ENCODE measurements at places on chromosomes 11 and 22.

DNA sequence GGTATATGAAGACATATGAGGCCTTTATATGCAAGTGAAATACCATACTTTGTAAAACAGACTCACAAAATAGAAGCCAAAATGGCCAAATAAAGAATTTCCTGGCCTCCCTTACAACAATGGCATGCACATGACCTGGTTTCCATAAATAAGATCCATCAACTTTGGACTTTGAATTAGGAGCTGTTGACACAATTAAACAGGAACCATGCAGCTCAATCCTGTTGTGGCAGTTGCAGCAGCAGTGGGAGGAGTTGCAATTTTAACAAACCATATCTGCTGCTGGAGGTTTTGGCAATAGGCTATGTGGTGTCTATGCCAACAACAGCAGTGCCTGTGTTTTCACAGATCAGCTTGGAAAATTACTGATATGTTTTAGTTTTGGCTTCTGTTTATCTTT, 818.6 kb downstream of the FAM181B start:
- no peak for DNase-seq

DNA sequence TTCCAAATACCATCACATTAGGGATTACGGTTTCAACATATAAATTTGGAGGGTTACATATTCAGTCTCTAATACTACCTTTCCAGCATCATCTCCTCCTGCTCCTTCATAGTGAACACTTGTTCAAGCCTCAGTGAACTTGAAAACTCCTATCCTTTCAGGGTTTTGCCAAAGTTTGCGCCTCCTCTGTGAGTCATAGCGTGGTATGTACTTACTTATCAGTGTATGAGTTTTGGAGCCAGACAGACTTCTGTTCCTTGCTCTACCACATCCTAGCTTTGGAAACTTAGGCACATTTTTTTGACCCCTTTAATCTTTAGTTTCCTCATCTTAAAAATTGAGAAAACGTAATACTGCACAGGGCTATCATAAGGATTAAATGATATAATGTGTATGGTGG, 160.1 kb upstream of the ZC3H12C start:
- no peak for DNase-seq

DNA sequence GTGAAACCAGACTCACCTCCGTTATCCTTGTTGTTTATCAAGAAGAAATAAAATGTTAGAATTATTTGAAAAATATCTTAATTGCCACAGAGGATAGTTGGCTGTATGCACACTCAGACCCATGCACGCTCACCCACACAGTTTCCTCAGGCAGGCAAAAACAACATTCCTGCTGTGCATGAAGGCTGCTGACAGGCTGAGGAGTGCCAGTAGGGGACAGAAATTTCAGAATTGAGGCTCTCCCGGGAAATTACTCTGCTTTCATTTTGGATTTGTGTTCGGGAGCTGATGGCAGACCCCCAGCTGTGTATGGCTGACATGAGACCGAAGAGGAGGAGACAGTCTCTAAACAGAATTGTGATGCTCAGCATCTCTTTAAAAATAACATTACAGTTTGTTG, 87.5 kb downstream of the AMOTL1 start:
- no peak for DNase-seq

GRCh38 chr22:50270666-50271394, 650 bp upstream of the MAPK11 start:
- no peak for DNase-seq

DNA sequence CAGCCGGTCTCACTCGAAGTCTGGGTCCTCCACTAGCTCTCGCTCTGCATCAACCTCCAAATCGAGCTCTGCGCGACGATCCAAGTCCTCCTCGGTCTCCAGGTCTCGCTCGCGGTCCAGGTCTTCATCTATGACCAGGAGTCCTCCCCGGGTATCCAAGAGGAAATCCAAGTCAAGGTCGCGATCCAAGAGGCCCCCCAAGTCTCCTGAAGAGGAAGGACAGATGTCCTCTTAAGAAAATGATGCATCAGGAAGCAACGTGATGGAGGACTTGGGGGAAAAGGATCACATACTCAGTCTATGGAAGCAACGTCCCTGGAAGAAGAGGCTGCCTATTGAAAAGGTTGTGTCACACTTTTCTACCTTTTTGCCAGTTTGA, 1.1 kb downstream of the SRSF8 start:
- no peak for DNase-seq

DNA sequence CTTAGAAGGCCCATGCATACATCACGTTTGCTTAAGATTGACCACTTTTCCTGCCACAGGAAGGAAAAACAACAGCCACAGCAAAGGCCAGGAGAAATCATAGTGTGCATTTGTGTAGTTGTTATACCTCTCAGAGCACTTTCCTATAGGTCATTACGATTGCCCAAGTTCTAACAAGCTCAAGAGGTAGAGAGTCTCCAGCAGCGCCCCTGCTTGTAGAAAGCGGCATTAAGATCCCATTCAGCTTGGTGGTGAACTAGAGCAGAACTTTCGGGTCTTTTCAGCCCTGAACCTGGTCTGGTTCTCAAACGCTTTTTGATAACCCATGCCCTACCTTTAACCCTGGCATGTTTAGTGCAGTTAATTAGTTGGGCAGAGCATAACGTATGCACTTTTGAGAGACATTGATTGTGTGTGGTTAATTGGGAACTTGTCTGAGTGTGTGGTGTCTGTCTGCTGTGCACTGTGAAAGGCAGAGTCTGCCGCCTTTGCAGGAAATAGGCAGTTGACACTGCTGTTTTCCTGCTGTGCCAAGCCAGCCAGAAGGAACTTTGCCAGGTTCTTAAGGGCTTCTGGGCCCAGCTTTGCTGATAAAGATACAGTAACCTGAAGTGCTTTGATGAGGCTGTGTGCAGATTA, 109.9 kb upstream of the CLMP start:
- DNase-seq: no peak

DNA sequence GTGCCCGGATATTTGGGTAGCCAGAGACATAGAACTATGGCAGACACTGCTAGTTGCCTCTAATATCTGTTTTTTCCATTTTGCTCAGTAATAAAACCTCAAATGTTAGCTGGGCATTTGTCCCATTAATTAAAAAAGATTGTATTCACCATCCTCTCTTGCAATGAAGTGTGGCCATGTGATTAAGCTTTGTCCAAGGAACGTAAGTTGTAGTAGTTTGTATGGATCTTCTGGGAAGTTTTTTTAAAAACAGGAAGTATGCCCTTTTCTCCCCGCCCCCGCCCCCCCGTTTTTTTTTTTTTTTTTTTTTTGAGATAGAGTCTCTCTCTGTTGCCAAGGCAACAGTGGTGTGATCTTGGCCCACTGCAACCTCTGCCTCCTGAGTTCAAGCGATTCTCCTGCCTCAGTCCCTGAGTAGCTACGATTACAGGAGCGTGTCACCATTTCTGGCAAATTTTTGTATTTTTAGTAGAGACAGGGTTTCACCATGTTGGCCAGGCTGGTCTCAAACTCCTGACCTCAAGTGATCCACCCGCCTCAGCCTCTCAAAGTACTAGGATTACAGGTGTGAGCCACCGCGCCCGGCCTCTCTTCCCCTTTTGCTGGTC, 1.7 kb upstream of the TMEM135 start:
- DNase-seq: no peak

- no peak for DNase-seq
Observed at GRCh38 chr11:16790486-16791190, 52.2 kb downstream of the C11orf58 start.

- no peak for DNase-seq
Observed at GRCh38 chr11:696955-697491, 1.4 kb downstream of the TMEM80 start.

DNA sequence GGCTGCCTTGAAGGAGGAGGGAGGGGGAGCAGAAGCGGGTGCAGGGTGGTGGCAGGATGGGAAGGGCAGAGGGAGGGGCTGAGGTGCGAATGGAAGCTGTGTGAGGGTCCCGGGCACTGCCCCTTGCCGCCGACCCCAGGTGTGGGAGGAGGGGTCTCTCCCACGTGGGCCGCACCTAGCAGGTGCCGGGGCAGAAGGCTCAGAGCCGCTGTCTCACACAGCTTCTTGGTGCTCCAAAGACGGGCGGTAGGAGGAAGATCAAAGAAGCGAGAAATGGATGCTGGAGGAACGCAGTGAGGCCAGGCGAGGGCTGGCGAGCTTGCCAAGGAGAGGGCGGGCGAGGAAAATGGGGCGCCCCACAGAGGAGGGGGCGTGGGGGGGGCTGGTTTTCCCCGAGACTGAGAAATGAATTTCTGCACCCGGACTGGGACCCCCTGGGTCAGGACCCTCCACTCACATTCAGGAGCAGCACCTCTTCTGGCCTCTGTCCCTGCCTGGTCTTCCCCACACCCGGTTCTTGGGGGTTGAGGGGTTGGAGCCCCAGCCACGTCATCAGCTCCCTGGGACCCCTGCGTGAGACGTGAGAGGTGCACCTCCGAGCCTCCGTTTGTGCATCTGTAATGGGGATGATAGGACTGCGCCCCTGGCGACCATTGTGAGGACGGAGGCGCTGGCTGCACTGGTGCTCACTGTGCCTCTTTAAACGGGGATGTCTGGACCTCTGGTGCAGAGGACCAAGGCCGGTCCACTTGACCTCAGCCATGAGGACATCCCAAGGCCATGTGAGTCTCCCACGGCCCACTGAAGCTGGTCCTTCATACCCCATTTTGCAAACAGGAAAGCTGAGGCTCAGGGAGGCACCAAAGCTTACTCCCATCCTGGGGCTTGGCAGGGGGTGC, 16.8 kb downstream of the LSP1 start:
- no peak for DNase-seq

- no peak for DNase-seq
Observed at GRCh38 chr22:33577862-33578411, 342.3 kb downstream of the LARGE1 start.

- DNase-seq: no peak
Observed at GRCh38 chr11:111823131-111823530, 48.2 kb downstream of the ALG9 start.

- no peak for DNase-seq
Observed at GRCh38 chr11:70364745-70365543, 33.4 kb upstream of the CTTN start.

DNA sequence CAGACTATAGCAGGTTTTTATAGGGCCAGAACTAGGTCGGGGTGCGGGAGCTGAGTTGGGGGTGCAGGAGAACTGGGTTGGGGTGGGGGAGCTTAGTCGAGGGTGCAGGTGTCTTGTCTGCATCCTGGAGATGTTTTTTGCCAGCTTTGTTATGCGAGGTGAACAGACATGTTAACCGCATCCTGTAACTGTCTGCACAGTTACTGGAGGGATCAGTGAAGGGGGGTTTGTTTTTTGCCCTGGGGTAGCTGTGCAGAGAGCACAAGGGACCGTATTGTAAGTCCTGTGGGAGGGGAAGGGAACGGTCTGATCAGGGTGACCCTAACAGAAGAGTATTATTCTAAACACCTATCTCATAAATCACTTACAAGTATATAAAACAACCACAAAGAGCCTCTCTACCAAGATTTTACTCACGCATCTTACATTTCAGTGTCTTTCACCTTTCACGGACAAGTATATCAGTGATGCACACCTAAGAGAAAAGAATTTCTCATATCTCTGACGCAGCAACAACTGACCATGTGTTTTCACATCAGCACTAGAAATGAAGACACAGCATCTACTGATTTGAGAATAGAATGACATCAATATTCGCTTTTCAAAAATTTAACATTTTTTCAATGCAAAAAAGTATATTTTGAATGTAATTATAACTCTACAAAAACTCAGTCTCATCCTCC, 20.8 kb downstream of the ZNF195 start:
- no peak for DNase-seq

- peak; percentile 12 for DNase-seq
Observed at GRCh38 chr11:83864412-83865057, 578.4 kb upstream of the CCDC90B start.
